ENCODE measurements at places on chromosomes 16 and 17.

- no peak for DNase-seq
Observed at GRCh38 chr17:13387952-13388351, 213.8 kb downstream of the HS3ST3A1 start.

- no peak for DNase-seq
Observed at GRCh38 chr17:43601280-43602039, 55.3 kb upstream of the ETV4 start.

- DNase-seq = peak; percentile 94
Observed at GRCh38 chr17:40177275-40177874, at the start of gene RAPGEFL1. Gene RAPGEFL1 (plus strand): TSS chr17:40177470. CDS start chr17:40177862, 392 bp downstream.

DNA sequence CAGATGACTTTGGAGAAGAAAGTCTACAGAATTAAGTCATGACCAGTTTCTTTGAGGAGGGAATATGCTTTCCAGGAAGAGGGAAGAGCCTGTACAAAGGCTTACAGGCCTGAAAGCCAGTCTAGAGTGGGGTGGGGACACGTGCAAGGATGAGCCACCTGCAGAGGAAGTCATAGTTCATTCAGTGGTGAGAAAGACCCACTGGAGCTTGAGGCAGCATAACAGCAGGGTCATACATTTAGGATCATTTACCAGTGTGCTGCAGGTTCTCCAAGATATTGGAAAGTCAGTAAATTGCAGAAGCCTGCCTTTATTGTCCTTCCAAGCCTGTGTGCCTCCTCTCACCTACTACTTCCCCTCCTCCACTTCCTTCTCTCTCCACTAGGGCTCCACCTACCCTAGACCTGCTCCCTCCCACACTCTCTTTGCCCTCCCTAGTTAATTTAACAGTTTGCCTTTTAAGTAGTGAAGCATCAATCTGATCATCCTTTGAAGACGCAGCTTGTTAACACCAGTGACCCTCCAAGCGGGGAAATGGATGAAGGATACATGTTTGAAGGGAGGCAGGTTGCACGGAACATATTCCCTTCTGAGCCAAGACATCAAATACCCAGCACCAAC, 40.2 kb downstream of the CDRT15 start:
- peak; percentile 4 for DNase-seq

DNA sequence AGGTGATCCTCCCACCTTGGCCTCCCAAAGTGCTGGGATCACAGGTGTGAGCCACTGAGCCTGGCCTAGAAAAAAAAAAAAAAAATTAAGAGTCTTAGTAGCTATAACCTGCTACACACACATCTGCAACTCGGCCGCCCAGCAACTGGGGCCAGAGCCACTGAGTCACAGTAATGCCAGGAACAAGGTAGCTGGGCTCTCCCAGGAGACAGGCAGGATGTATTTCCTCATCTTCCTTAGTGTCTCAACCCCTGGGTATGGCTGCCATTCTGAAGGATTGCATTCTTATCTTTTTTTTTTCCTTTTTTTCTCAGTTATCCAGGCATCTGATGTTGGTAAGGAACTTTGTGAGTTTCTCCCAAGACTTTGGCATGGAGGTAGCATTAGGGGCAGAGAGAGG, 7.1 kb upstream of the PSMD3 start:
- DNase-seq = no peak

- DNase-seq = no peak
Observed at GRCh38 chr16:22887445-22887844, 73.5 kb downstream of the HS3ST2 start.

- no peak for DNase-seq
Observed at GRCh38 chr16:48583075-48584065, 26.6 kb downstream of the N4BP1 start.

DNA sequence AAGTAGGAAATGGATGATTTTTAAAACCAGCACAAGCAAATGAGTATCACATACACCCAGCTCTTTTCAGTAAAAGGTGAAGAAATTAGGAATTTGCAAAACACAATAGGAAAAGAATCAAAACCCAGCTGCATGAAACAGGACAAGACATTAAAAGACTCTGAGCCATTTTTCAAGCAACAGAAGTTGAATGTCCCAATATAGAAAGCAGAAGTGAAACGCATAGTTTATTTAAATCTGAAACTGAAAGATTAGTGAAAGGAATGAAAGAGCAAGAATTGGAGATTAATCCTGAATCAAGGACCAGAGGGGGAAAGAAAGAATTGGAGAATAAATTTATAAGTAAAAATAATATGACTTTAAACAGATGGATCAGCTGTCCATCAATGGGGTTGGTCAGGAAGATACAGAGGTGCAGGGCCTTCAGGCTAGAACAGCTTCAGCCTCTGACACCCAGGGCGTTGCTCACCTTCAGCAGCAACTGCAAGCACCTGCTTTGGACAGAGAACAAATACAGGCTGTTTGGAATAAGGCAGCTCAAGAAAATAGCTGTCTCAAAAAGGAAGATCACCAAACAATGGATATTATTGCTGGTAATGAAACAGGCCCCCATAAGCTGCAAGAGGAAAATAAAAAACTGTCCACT, 3.9 kb upstream of the ARHGAP17 start:
- DNase-seq = no peak

GRCh38 chr16:19809121-19809635, 75.5 kb downstream of the GPRC5B start:
- DNase-seq = no peak

- DNase-seq = no peak
Observed at GRCh38 chr16:88912556-88912955, 46.1 kb upstream of the PABPN1L start.

DNA sequence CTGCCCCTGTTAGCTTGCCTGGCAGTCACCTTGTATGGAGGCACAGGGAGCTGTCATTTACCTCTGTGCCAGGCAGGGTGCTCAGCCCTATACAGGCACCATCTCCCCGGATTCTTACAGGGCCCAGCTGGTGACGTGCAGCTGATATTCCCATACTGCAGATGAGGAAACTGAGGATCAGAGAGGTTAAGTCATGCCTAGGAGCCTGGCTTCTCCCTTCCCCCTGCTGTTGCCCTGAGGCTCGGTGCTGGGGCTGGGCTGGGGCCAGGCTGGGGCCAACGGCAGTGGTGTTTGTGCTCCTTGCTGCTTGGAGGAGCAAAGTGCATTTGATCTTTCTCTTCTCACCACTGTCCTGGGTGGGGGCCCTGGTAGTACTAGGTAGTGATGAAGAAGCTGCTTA, 54.7 kb upstream of the IL34 start:
- DNase-seq = no peak

- no peak for DNase-seq
Observed at GRCh38 chr16:89507214-89507833, 879 bp upstream of the SPG7 start.

DNA sequence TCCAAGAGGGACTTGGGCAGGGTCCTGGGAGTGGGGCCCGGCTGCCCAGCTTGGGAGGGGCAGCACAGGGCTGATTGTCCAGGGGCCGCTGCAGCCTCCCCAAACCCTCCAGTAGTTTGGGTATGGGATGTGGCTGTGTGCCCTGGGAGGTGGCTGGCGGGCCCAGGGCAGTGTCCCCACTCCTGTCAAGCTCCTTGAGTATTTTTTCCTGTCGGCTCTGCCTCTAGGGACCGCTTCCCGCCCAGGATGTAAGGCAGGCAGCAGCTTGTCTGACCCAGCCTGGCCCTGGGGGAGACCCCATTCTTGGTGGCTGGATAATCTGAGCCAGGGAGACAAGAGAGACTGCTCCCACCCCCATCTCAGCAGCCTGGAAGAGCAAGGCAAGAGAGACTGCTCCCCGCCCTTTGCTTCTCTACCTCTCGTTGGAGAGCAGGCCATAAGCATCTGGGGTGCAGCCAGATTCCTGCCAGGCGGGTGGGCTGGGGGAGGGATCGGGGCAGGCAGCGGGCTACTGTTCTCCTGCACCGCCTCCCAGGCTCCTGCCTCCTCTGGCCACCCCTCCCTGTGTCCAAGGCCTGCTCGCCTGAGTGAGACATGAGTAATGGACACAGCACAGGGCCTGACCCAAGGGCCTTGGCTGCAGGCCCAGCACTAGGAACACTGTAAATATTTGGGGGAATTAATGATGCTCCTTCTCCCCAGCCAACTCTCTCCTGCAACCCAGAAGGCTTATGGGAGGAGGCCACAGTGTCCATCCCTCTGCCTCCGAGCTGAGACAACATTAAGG, 18.4 kb upstream of the ITGA3 start:
- no peak for DNase-seq

- DNase-seq = no peak
Observed at GRCh38 chr16:89290887-89291286, 73.4 kb downstream of the ZNF778 start.

GRCh38 chr16:3595521-3596021, 15.8 kb downstream of the SLX4 start:
- DNase-seq = no peak

DNA sequence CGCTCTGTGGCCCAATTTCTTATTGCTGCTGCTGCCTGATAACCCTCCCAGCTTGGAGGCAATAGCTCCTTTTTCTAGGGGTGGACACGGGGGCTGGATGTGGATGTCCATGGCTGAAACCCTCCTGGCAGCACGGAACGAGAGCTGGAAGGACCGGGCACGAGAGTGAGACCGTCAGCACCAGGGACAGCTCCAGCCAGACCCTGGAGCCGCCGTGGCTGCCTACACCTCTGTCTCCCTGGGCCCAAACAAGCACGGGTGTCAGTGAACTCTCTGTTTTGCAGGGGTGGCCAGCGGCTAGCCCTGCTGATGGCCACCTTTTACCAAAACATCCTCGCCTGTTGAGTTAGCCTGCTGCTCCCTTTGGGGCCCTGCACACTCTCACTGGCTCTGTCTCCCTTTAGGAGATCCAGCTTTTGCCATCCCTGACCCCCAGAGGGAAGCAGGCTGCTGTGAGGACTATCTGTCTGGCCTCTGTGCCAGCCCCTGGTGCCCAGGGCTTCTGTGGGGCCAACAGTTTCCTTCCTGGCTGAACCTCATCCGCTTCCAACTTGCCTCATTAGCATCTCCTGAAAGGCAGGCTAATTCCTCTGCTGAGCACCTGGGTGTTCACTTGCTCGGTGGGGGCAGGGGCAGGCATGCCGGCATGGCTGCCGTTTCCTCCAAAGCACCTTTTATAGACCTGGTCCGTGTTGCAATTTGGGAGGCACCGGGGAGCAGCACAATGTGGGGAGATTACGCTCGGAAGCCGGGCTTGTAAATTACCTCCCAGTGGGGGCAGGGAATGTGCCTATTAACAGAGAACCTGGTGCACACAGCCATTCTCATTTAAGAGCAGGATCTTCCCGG, 118.1 kb downstream of the ENGASE start:
- DNase-seq = peak; percentile 67

- DNase-seq = no peak
Observed at GRCh38 chr16:67268136-67268579, 11.2 kb upstream of the PLEKHG4 start.

- no peak for DNase-seq
Observed at GRCh38 chr16:23539984-23540816, 16.9 kb downstream of the EARS2 start.

DNA sequence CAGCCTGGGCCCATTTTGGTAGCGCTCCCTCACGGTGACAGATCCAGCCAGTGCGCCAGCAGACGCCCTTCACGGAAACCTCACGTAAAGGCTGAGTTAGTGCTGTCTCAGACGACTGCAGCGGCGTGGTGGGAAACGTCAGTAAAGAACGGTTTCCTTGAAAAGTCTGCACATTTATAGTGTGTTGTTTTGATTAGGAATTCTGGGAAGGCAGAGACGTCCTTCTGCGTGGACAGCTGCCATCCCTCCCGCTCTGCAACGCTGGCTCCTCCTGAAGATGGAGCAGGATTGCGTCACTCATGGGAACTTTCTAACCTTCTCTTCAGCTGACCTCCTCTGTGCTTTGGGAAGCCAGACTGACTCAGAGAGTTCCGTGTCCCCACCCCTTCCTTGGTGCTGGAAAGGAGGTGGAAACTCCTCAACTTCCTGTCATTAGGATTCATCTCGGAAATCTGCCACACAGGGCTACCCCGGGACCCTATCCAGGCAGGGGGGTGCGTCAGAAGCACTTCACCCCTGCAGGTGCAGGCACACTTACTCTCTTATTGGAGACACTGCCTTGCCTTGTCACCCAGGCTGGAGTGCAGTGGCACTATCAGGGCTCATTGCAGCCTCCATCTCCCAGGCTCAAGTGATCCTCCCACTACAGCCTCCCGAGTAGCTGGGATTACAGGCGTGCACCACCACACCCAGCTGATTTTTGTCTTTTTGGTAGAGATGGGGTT, 24.3 kb upstream of the CRISPLD2 start:
- DNase-seq = no peak

DNA sequence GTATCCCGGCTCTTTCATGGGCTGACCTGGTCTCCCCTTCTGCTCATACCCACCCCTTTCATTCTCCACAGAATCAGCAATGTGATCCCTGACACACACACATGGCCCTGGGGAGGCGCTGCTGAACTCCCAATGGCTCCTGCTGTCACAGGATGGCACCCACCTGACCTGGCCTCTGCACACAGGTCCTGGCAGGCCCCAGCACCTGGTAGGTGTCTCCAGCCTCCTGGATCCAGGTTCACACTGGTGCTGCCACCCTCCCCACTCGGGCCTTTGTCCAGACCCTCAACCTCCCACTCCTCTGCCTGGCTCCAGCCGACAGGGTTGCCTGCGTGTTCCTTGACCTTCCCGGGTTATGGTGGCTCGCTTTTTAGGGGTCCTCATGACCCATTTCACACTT, 1.3 kb upstream of the CD300C start:
- DNase-seq = no peak

GRCh38 chr16:80982646-80983045, 24.0 kb downstream of the CMC2 start:
- DNase-seq = no peak

DNA sequence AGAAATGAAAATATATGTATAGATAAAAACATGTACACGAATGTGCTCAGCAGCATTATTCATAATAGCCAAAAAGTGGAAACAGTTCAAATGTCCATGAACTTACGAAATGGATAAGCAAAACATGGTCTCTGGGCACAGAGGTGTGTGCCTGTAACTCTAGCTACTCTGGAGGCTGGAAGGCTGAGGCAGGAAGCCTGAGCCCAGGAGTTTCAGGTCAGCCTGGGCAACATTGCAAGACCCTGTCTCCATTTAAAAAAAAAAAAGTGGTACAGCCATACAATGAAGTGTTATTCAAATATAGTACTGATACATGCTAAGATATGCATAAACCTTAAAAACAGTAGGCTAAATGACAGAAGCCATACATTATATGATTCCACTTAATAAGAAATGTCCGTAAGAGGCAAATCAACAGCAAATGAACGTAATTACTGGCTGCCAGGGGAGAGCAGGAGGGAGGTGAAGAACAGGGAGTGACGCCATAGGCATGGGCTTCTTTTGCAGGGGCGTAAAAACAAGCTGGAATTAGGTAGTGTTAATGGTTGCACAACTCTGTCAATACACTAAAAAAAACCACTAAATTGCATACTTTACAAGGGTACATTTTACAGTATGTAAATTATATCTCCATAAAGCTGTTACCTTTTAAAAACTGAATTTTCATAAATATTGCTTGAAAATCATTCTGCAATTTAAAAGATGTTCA, 87.2 kb upstream of the PLEKHM1 start:
- no peak for DNase-seq

DNA sequence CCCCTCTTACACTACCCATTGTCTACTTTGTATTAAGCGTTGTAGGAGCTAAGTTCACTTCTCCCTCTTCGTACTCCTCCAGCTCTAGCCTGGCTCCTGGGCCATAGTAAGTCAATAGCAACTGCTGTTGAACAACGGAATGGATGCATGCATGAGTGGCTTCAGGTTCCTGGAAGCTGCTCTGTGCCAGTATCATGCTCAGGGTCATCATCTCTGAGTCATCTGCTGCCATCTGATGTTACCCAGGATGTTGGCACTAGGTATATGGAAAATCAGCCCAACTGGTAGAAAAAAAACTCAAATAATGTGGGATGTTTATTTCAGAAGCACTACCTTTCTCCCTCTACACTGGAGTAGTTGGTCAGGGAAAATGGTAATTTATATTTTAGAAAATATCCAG, 536.8 kb downstream of the NPIPA7 start:
- no peak for DNase-seq
